ENCODE measurements at places on chromosomes 6 and 20. TPM values are rescaled to one million over a fixed set of nuclear protein-coding genes. Genes with fewer than 3 reads are reported as not detected.
A peak's percentile ranks its signal among the peaks of the same experiment; 100 is the strongest.

The STX11 gene
- 1.9 TPM for total RNA-seq

The TFAP2A gene
- 2.1 TPM for total RNA-seq

The IP6K3 gene
- 4.6 TPM for total RNA-seq

The ANGPT4 gene
- total RNA-seq = 0.12 TPM

The TRIM31 gene
- total RNA-seq = not detected

The ENTPD6 gene
- total RNA-seq = 57.8 TPM

The PSORS1C2 gene
- total RNA-seq = not detected

The EYA2 gene
- 1.4 TPM for total RNA-seq

DNA sequence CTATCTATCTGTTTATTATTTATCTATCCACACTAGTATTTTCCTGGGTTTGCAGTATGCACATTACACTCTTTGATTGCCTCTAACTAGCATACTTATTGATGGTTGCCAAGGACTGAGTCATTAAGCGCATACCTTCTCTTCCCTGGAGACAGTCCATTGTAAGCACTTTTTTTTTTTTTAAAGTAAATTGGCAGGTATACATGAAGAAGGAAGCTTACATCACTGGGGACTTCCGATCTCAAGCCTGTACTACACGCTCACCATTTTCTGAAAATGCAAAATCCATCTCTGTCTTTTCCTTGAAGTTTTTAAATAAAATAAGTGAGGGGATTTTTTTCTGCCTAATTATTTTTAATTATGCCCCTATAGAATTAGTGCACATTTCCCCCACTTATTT lies 63.5 kb downstream of the HMGN3 start:
- DNase-seq = peak; percentile 88

DNA sequence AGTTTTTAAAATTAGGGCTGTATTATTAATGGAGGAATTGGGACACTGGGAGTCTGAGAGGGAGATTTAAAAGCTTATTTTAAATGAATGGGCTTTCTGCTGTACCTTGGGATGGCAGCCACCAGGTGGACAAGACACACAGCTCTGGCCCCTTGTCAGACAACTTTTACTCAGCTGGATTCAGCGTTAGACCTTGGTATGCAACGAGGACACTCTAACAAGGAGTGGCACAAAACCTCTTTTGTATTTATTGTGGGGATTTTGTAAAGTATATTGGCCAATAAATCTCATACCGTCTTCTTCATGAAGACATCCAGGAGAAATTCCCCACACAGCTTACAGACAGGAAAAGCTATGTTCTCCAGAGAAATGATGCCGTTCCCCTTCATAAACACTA lies 105.7 kb downstream of the LCA5 start:
- no peak for DNase-seq

DNA sequence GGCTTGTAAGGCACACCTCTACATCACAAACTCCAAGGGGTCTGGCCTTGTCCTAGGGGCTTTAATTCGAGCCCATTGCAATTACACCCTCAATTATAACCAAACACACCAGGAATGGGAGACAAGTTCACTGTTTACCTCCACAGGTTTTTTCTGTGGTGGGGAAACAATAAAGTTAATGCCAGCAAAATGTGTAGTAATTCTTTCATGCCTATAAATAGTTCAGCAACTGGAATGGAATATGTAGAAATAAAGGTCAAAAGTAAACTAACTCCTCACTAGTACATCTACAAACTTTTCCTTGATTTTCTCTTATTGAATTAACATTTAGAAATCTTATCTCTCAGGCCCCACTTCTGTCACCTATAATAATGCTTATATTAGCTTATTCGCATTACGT lies 27.1 kb upstream of the RIPK1 start:
- no peak for DNase-seq

DNA sequence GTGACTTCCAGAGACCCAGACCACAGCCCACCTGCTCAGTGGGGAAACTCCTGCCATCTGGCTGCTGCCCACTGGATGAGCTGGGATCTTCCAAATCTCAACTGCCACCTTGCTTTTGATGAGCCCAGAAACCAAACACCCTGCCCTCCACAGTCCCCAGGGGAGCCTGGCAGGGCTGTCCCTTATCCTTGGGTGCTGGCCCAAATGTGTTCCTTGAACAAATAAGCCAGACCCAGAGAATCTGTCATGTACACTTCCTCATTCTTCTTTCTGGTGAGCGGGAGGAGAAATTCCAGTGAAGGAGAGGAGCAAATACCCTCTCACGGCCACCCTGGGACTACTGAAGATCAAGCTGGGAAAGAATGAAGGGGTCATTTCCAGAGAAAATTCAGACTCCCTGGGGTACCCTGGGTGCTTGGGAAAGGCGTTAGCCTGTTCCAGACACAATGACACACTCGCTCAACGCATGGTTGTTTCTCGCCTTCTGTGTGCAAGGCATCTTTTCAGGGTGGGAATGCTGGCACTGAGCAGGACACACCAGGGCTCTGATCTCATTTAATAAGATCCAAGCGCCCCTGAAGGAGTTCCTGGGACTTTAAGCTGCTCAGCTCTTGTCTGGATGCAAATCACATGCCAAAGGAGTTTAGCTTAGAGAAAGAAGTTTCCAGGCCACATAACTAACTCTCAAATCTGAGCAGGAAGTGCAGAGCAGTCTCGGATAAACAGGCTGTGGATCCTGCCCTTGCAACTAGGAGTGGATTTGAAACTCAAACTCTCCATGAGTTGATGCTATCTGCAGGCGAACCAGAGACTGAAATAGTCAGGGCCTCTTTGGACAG lies 38.5 kb downstream of the PXDC1 start:
- no peak for DNase-seq

- DNase-seq = no peak
Observed at GRCh38 chr6:133478673-133479072, 237.5 kb downstream of the EYA4 start.

- no peak for DNase-seq
Observed at GRCh38 chr20:35626386-35627001, 10.9 kb downstream of the SPAG4 start.

DNA sequence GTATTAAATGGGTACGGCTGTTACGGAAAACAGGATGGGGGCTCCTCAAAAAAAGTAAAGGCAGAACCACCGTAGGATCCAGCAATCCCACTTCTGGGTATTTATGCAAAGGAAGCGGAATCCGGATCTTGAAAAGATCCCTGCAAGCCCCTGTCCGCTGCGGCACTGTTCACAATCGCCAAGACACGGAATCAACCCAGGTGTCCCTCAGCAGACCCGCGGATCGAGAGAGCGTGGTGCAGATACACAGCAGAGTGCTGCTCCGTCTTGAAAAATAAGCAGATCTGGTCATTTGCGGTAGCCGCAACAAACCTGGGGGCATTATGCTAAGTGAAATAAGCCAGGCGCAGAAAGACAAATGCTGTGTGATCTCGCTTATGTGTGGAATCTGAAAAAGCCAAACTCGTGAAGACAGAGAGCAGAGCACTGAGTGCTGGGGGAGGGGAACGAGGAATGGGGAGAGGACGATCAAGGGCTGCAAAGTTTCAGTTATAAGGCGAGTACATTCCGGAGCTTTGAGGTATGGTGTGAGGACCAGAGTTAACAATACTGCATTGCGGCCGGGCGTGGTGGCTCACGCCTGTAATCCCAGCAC lies 41.3 kb downstream of the NTSR1 start:
- no peak for DNase-seq

GRCh38 chr6:139325125-139325524 lies 33.3 kb upstream of the TXLNB start:
- DNase-seq = no peak

- peak; percentile 77 for DNase-seq
Observed at GRCh38 chr6:153117986-153118879, 12.8 kb downstream of the RGS17 start.

GRCh38 chr20:35311409-35311808 lies 19.2 kb upstream of the FAM83C start:
- DNase-seq = peak; percentile 64

- DNase-seq = no peak
Observed at GRCh38 chr6:137414599-137414998, 79.6 kb downstream of the OLIG3 start.

DNA sequence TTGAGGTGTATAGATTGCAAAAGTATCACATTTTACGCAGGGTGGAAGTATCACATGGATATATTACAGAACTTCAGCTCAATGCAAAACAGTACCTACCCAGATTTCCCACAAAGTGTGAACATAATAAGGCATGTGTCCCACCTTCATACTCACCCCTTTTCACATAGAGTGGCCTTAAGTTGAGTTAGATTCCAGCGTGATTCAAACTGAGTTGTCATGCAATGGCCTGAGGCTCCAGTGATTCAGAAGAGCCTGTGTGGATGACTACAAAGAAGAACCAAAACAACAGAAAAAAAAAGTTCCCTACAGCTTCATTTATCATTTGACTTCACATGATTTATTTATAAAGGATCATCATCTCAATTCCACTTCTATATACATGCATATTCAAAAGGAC lies 309.7 kb downstream of the SLC35F1 start:
- DNase-seq = no peak

GRCh38 chr20:60381643-60382400 lies 423.6 kb downstream of the CDH26 start:
- no peak for DNase-seq

DNA sequence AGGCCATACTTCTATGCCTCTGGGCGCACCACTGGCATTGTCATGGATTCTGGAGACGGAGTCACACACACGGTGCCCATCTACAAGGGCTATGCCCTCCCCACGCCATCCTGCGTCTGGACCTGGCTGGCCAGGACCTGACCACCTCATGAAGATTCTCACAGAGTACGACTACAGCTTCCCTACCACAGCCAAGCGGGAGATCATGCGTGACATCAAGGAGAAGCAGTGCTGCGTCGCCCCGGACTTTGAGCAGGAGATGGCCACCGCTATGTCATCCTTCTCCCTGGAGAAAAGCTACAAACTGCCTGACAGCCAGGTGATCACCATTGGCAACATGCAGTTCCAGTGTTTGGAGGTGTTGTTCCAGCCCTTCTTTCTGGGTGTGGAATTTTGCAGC lies 23.8 kb downstream of the TMEM74B start:
- DNase-seq = no peak

DNA sequence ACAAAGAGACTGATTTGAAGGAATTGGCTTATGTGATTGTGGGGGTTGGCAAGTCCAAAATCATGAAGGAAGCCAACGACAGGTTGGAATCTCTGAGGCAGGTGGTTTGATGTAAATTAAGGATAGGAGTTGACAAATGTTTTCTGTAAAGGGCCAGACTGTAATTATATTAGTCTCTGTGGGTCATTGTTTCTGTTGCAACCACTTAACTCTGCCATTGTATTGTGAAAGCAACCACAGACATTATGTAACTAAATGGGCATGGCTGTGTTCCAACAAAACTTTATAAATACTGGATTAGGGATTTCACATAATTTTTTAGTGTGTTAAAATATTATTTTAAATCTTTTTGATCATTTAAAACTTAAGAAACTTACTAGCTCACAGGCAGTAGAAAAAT lies 199.2 kb upstream of the MYLIP start:
- DNase-seq = no peak

DNA sequence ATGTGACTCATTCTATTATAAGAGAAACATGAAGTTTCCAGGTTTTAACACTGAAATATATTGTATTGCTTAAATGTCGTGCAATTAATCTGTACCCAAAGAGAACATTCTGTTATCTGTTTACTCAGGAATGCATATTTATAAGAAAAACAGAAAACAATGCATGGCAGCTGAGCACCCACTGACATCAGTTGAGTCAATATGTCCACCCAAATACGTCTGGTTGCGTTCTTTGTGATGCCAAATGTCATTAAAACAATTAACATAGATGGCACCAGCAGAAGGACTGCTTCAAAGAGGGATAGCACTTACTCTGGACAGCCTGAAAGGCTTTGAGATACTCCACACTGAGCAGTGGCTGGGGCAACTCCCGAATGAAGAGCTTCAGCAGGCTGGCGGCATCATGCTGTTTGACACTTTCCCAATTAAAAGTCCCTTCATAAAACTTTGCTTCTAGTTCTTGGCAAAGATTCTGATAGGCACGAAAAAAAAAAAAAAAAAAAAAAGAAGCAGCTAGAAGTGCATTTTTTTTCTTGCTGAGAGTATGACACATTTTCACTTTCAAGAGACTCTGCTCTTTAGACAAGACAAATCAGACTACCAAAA lies 102.3 kb downstream of the ARHGAP18 start:
- peak; percentile 19 for DNase-seq

GRCh38 chr6:169858293-169858934 lies 107.0 kb downstream of the ERMARD start:
- DNase-seq = no peak

GRCh38 chr6:33247977-33248642 lies 23.6 kb downstream of the VPS52 start:
- peak; percentile 52 for DNase-seq

GRCh38 chr6:44668976-44669934 lies 281.7 kb downstream of the CDC5L start:
- DNase-seq = no peak

- DNase-seq = no peak
Observed at GRCh38 chr6:14060971-14061370, 56.6 kb upstream of the CD83 start.

DNA sequence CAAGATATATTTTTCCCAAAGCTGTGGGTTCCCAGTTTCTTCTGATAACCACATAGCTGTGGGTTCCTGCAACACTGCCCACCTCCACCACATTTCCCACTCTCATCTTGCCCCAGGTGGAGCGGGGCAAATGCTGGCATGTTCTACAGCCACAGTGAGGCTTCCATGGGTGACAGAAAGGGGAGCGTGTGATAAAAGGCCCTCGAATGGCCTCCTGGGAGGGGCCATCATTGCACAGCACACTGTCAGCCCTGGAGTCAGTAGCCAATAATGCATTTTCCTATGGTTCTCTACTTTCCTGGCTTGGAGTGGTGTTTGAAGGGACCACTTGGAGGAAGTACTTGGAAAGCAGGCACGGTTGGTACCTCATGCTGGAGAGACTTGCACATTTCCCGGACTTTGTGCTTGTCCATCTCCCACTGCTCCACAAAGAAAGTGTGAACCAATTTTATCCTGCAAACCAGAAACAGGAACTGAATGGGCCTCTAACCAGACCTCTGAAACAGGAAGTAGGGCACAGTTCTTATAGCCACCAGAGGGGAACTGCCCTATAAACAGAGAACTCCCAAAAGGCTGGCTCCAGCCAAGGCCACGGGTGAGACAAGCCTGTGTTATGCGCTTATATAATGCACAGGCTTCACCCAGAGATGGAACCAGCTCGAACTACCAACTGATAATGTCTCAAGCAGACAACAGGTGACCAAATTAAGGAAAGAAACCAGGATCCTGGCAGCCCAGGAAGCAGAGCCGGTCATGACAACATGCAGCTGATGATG lies 8.6 kb downstream of the MAP3K5 start:
- DNase-seq = no peak

- DNase-seq = no peak
Observed at GRCh38 chr20:62281161-62281933, 21.4 kb upstream of the ADRM1 start.

Measured in astrocyte (in vitro differentiated cells and primary cell).